CD14-positive monocyte (primary cell): ENCODE measurements at places on chromosomes 13 and 19.
A peak's percentile ranks its signal among the peaks of the same experiment; 100 is the strongest.

DNA sequence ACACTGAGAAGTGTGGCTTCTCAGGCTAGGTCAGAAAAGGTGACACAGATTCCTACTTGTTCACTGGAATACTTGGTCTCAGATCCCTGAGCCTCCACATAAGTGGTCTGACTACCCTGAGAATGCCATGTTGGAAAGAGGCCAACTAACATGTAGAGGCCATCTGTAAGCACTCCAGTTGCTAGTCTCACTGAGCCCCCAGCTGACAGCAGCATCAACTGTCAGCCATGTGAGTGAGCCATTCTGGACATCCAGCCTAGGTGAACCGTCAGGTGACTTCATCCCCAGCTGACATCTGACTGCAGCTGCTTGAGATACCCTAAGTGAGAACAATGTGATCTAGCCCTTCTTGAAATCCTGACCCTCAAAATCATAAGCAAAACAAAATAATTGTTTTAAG is 18.1 kb upstream of the ARL11 start:
- DNase-seq, result no peak

DNA sequence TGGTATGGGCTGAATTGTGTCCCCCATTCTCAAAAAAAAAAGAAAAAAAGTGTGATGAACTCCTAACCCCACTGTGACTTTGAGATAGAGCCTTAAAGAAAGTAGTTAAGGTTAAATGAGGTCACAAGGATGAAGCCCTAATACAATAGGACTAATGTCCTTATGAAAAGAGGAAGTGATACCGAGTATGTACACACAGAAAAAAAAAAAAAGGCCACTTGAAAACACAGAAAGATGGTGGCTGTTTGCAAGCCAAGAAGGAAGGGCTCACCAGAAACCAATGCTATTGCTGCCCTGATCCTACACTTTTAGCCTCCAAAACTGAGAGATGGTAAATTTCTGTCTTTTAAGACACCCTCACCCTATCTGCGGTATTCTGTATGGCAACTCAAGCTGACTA is 955.6 kb downstream of the PCDH17 start:
- DNase-seq, result peak; percentile 23

DNA sequence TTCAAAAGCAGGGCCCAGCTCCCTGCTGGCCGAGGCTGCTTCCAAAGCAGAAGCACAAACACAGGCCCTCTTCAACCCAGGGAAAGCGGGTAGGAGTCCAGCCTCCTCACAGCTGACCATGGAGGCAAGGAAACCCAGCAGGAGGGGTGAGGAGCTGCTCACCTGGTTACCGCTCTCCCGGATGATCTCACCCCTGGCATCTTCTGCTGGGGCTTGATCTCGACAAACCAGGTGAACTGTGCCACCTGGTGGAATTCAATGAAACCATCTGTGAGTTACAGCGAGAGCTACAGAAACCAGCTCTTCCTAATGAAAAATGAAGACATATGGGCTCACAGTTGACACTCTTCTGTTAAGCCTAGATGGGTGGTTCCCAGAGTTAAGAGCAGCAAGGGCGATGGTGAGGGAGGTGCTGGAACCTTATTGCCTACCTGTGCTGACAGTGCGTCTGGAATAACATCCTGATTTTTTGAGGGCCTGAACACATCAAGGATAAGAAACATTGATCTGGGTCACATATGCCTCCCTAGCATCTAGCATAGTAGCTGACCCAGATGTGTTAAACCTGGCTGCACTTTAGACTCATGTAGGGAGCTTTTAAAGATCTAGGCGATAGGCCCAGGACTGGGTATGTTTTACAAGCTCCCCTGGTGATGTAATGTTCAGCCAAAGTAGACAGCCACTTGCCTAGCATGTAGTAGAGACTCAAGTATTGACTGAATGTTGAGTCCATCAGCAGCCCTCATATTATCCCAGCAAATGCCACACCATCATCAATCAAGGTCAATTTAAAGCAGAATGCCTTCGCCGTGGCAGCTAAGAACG is 6.1 kb downstream of the DHRS12 start:
- DNase-seq, result no peak

- DNase-seq, result no peak
Measured at GRCh38 chr13:93550236-93550635, 323.6 kb downstream of the GPC6 start.
